ENCODE measurements at places on chromosomes 16 and 17.

DNA sequence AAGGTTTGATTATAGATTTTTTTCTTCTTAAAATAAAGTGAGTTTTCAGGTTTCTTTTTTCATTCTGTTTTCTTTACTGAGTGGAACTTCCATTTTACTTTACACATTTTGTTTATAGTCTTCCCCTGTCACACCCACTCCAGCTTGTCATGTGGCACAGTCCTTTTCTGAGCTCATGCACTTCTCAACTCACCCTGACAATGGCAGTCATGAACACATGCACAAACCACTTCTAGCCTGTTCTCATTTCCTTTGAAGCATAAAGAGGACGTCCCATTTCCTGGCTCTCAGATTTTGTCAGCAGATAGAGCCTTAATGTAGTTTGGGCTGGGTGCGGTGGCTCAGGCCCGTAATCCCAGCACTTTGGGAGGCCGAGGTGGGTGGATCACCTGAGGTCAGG is 168.0 kb downstream of the AHSP start:
- no peak for DNase-seq

- no peak for DNase-seq
Observed at GRCh38 chr16:27972500-27972899, 91.0 kb downstream of the GSG1L start.

GRCh38 chr17:59696682-59697277 is 10.4 kb downstream of the PTRH2 start:
- DNase-seq: no peak

- no peak for DNase-seq
Observed at GRCh38 chr16:19578378-19578971, 23.0 kb downstream of the VPS35L start.

All from SW 1271 (cell line).